Stimulated activated naive B cell treated with anti-CD40 and anti-IgM and Interleukin-4, amounts not matched to agents 10 μg/mL and 1 μg/mL and 100 μg/mL, for 72 hours (primary cell): ENCODE measurements at places on chromosomes 2 and 18.

DNA sequence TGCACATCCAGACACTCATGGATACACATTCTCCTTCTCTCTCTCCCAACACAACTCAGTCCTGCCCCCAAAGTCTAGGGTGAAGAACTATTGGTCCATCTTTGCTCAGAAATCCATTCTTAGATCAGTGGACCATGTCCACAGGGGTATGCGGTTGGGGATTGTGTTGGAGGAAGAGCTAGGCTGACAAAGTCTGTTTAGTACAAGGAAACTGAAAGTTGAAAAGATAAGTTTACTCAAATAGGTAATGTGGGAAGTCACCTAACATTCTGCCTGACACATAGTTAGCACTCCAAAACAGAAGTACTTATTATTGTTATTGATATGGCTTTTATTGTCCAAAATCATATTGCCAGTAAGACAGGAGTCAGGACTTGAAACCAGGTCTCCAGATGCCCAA lies 55.9 kb downstream of the ALK start:
- DNase-seq: no peak

DNA sequence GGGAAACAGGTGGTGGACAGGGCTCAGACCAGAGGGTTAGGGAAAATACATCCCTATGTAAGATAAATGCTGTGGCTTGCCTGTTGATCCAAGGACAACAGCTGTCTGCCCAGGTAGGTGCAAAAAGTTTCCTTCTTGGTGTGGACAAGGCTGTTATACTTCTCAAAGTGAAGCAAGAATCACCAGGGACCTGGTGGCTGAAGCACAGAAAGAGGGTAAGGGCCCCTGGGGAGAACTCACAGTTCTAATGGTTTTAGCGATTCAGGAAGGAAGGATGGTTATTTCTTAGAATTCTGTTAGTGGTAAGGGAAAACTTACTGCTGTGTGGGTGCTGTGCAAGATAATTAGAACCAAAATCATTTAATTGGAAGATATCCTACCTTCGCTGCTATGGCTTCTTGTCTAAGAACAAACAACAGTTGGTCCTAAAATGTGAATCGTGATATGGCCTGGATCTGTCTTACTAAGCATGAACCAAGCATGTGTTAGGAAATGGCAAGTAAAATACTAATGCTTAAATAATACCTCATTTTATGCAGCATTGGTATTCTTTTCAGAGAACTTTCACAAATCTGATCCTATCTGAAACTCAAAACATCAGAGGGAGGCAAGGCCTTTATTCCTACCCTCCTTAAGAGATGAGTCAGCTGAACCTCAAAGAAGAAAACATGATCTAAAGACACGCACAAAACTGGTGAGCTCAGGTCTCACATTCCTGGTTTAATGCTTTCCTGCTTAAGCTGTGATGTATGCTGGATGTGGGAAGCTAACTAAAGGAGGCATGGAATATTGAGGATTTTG lies 159.2 kb upstream of the THUMPD2 start:
- DNase-seq: no peak

DNA sequence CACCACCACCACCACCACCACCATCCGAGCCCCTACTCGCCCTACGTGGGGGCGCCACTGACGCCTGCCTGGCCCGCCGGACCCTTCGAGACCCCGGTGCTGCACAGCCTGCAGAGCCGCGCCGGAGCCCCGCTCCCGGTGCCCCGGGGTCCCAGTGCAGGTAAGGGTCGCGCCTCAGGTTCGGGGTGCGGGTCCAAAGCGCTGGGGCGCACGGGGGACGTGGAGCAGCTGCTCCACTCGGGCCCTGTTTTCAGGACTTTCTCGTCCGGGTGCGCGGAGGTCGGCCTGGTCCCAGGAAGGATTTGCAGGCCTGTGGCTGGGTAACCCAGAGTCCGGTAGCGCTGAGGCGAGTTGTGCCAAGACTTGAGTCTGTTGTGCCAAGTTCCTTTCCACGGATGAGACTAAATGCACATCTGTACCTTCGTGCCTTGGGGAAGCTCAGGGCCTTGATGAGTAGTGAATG lies 2.8 kb downstream of the GATA6 start:
- no peak for DNase-seq

DNA sequence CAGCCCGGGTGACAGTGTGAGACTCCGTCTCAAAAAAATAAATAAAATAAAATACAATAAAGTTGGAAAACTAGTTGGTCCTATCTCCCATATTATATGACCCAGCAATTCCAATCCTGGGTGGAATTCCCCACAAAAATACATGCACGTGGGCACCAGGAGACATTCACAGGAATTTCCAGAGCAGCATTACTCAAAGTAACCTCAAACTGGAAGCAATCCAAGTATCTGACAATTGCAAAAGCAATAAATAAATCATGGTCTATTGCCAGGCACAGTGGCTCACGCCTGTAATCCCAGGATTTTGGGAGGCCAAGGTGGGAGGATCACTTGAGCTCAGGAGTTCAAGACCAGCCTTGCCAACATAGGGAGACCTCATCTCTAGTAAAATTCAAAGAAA lies 101.2 kb upstream of the MAP4K4 start:
- no peak for DNase-seq

- peak; percentile 4 for DNase-seq
These were observed 91.7 kb downstream of the KLF7 start for GRCh38 chr2:207073801-207074678.

- no peak for DNase-seq
These were observed 199.6 kb upstream of the TCF4 start for GRCh38 chr18:55787536-55788073.

DNA sequence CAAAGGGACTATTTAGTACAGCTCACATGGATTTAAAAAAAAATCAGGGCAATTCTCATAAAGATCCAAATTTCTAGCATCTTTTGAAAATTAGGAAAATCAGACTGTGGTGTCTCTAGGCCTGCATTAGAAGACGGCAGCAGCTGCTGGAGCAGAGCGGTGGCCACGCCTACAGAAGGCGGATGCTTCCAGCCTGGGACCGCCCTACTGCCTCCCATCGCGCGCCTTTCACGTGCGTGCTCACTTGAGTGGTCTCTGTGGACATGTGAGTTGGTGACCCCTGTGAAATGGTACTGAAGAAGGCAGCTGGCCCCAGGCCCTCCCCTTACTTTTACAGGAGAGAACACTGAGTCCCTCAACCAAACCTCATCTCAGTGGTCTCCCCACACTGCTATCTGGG lies 15.2 kb upstream of the ZFP36L2 start:
- no peak for DNase-seq

DNA sequence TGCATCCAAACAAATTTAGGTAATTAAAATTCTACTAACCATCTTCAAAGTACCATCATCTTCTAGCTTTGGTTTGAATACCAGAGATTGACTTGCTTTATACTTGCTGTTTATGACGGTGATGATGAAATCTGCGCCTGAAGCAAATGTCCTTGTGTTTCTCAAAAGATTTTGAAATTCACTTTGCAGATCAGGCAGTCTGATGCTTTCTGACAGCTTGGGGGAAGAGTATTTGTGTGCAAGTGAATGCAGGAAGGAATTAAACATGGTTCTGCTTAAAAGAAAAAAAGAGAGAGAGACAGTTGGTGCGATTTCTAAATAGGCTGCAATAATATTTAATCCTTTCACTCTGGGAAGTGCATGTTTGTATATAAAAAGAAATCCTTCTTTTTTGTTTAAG lies 29.6 kb downstream of the CSRNP3 start:
- DNase-seq: no peak

DNA sequence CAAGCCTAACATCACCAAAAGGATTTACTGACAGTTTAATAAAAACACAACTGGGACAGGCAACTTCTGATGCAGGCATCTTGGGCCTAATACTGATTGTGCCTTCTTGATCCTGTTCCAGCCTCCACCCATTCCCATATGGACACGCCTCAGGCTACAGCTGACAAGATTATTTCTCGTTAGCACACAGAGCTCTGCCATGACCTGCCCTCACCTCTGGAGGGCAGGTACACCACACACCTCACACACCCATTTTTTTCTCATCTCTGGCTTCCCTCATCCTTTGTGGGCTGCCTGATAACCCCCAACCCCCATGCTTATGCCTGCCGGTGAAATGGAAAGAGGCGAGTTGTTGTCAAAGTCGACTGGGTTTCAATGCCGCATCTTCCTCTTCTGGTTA lies 147.0 kb downstream of the ANTXR1 start:
- no peak for DNase-seq

GRCh38 chr2:157158111-157158510 lies 99.4 kb upstream of the GALNT5 start:
- DNase-seq: no peak

- no peak for DNase-seq
These were observed 466.2 kb upstream of the HNRNPA3 start for GRCh38 chr2:176746411-176746810.

GRCh38 chr2:112216167-112216566 lies 38.7 kb downstream of the ZC3H8 start:
- DNase-seq: no peak

DNA sequence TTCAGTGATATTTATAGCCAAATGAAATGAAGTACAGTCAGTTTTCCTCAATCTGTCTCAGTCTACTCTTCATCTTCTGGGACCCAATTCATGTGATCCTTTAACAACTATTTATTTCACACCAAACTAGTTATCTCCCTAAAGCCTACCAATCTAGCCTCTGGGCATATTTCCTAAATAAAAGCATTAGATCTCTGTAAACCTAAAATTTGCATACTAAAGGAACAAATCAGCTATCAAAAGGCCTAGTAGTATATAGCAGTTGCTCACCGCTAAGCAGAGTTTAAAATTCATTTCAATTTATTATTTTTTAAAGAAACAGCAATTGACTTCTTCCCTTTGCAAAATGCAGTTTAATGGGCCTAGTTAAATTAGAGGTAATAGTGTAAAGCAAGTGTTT lies 280.2 kb downstream of the ZEB2 start:
- DNase-seq: no peak

- no peak for DNase-seq
These were observed 222.2 kb downstream of the MYCN start for GRCh38 chr2:16162491-16163040.

DNA sequence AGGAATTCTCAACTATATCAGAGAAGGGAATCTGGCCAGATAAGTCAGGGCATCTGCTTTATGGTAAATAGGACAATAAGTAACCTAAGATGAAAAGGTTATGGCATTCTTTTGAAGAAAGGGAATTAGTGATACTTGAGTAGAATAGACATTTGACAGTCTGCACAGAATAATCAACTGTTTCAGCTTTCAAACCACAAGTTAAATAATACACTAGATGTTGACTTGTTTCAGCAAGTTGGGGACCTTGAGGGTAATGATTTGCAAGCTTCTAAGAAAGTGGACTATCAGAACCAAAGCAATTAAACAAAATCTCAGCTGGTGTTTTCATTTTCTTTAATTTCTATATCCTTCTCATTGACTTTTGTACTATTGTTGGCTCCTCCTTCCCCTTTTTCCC lies 54.5 kb downstream of the SLC39A10 start:
- DNase-seq: no peak

GRCh38 chr2:241156971-241157441 lies 6.7 kb downstream of the PPP1R7 start:
- no peak for DNase-seq

DNA sequence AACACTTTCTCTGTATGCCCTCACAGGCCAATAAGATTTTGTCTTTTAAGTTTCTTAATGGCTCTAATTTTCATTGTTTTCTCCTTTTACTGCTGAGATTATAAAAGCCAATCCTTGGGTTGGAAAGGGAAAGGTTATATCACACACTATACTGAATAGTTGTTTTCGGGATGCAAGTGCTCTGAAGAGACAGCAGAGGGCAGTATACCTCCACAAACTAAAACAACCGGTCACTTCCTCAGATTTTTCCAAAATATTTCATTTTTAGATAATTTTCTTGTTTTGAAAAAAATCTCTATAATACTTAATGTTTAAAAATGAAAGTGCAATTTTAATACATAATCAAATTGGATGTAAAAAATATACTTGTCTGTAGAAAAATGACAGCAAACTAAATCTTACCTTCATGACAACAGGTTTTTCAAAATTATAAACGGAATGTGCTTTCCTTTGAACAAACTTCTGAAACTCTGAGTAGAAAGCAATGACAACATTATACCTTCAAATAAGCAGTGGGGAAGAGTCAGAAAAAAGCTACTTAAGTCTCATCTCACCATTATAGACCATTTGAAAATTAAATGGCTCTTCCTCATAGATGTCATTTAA lies 82.7 kb downstream of the ORC4 start:
- no peak for DNase-seq

DNA sequence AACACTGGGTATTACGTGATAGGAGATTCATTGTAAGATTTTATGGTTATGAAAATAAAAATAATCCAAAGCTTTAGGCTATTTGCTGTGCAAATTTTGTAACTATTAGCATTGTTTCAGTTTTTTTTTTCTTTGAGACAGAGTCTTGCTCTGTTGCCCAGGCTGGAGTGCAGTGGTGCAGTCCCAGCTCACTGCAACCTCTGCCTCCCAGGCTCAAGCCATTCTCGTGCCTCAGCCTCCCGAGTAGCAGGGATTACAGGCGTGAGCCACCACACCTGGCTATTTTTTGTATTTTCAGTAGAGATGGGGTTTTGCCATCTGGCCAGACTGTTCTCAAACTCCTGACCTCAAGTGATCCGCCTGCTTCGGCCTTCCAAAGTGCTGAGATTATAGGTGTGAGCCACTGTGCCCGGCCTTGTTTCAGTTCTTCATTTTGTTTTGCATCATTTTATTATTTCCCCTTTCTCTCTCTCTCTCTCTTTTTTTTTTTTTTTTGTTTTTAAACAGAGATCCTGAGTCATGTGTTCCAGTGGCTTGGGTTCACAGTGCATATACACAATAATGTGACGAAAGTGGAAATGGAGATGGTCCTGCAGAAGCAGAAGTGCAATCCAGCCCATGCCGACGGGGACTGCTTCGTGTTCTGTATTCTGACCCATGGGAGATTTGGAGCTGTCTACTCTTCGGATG lies 25.8 kb downstream of the CASP10 start:
- peak; percentile 63 for DNase-seq

- peak; percentile 27 for DNase-seq
These were observed 1.7 kb upstream of the LDLRAD4 start for GRCh38 chr18:13216711-13217465.

DNA sequence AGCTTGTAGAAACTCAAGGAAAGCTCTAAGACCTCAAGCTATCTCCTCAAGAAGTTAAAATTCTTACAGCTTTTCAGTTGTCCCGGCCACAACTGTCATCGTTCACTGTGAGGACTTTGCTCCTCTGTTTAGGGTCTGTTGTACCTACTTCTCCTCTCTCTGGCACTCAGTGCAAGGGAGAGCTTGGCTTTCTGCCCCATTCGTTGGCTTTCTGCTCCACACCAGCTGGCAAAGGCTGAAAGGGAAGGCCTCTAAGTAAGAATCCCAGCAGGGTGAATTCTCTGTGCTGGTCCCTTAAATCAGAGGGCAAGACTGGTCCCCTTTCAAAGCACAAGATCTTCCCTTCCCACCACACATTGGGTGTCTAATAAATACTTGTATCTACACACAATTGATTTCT lies 17.3 kb downstream of the ZBTB7C start:
- no peak for DNase-seq
